Pulmonary artery endothelial cell (primary cell): ENCODE measurements at places on chromosomes 2 and 18.

DNA sequence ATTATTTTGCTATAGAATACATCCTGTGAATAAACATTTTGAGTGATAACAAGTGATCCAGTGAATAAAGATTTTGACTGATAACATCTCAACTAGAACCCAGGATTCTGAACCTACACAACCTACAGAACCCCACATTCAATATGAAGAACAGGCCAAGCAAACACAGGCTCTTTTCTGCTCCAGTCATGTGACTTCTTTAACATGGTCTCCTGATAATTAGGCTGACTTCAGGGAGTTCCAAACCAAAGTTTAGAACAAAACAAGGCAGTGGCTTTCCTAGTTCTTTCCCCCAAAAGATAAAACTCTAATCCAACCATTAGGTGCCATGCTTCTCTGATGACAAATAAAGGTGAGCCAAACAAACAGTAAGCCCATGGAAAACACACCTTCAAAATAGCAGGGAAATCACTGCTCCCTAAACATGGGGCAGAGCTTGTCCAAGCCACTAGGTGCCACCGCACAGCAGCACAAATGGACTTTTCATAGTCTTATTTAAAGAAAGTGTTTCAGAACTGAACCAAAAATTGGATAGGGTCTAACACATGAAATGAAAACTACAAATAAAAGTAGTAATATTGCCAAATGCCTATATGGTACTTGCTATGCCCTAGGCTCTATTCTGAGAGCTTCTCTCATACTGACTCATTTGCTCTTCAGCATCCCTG lies 95.3 kb downstream of the EVA1A start:
- DNase-seq: peak; percentile 27

- DNase-seq: no peak
These were observed 51.0 kb downstream of the AAK1 start for GRCh38 chr2:69592511-69592910.

DNA sequence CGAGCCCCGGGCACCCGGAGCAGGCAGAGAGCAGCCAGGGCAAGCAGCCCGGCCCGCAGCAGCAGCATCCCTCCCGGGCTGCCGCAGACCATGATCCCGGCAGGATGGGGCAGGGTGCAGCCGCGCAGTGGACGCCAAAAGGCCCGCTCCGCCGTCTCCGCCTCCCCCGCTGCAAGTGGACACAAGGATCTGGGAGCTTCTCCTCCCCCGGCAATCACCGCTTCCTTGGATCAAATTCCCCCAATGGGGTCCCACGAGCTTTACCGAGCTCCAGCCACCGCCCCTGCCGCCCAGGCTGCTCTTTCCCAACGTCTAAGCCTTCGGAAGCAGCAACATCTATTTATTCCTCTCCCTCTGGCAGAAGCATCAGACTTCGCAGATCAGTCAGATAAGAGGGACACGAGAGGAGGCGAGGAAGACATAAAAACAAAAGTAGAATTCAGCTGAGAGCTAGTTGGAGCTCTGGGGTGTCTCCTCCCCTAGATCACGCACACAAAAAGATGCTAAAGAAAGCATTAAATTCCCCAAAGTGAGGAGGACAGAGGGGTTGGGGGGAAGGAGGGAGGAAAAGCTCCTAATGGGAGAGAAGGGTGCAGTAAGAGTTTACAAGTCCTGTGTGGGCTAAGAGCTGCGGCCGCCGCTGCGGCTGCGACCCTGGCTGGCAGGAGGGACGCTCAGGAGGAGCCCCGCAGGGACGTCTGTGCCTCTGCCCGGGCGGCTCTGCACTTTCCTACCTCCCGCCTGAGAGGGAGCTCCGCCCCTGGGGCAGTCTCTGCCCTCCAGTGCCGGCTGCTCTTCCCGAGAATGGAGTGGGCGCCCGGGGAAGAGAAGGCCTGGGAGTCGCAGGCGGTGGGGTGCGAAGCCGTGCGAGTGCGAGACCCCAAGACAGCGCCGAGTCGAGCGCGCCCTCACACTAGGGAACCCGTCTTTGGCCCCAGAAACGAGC lies at the start of gene FRZB:
TSS of gene FRZB (minus strand) at position 177 of the 946 bp plus-strand sequence. CDS start at position 92, 85 bp downstream.
- DNase-seq: no peak

DNA sequence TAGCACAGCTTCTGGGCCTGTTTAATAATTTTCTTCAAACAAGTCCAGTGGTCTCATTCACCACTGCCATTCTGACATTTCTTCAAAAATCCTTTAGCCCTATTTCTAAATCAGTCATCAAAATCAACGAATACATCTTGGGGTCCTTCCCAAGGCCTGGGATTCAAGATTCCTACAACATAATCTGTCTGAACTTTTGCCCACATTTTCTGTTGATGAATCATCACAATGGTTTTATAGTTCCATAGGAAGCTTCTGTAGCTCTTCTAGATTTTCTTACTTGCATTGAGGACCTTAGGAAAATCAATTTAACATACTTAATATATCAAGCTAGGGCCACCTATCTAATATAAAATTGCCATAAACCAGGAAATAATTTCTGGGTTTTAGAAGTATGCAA lies 811.8 kb upstream of the ACVR2A start:
- DNase-seq: no peak

GRCh38 chr2:24410976-24411375 lies 50.6 kb upstream of the ITSN2 start:
- no peak for DNase-seq
